ENCODE measurements at places on chromosomes 13 and 19.
A peak's percentile ranks its signal among the peaks of the same experiment; 100 is the strongest.

GRCh38 chr19:18780631-18781030 lies 10.5 kb downstream of the COMP start:
- DNase-seq, result no peak

DNA sequence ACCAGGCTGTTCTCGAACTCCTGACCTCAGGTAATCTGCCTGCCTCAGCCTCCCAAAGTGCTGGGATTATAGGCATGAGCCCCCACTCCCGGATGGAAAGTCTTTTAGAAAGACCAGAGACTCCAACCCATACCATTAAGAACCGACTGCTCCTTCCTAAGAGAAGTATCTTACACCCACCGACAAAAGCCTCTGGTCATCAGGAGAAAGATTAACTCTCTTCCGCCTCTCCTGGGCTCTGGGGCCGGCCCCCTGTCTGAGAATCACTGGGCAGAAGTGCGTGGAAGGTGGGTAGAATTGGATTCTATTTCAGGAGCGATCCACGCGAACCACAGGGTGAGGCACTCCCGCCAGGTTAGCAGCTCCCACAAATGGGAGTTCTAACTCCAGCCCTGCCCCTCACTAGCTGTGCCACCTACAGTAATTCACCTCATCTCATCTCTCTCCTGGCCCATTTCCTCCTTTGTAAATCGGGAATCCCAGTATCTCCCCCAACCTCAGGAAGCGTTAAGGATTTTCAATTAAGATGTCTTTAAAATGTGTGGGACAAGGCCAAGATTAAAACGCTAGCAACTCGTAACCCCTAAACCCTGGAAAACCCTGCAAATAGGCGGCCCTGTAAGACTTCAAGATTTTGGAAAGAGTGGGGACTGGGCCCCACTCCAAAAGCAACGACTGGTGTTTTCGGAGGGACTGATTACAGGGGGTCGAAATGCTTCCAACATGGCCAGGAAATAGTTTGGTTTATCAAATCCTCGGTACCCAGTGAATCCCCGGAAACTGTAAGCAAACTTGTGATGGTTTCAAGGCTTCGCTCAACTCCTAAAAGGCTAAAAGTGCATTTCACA lies 1.3 kb downstream of the HNRNPL start:
- DNase-seq, result no peak

DNA sequence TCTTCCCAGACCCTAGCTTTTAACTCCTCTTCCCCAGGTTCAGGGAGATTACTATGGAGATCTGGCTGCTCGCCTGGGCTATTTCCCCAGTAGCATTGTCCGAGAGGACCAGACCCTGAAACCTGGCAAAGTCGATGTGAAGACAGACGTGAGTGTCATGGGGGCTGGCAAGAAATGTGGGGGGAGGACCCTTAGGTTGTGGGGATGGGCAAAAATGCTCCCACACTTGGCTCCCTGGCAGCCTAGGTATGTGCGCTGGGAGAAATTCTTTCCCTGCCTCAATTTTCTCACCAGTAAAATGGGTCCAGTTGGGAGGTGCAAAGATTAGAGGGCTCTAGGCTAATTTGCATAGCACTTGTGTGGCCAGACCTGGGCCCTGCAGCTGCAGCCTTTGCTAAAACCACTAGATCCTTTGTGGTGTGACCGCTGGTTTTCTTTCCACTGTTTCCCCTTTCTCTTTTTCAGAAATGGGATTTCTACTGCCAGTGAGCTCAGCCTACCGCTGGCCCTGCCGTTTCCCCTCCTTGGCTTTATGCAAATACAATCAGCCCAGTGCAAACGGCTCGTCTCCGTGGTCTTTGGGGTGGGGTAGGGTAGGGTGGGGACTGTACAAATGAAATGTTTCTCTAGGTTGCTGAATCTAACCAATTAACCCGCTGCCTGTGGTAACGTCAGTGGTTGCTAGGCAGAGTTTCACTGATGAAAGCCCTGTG lies 959 bp upstream of the RAB4B start:
- DNase-seq, result peak; percentile 88

DNA sequence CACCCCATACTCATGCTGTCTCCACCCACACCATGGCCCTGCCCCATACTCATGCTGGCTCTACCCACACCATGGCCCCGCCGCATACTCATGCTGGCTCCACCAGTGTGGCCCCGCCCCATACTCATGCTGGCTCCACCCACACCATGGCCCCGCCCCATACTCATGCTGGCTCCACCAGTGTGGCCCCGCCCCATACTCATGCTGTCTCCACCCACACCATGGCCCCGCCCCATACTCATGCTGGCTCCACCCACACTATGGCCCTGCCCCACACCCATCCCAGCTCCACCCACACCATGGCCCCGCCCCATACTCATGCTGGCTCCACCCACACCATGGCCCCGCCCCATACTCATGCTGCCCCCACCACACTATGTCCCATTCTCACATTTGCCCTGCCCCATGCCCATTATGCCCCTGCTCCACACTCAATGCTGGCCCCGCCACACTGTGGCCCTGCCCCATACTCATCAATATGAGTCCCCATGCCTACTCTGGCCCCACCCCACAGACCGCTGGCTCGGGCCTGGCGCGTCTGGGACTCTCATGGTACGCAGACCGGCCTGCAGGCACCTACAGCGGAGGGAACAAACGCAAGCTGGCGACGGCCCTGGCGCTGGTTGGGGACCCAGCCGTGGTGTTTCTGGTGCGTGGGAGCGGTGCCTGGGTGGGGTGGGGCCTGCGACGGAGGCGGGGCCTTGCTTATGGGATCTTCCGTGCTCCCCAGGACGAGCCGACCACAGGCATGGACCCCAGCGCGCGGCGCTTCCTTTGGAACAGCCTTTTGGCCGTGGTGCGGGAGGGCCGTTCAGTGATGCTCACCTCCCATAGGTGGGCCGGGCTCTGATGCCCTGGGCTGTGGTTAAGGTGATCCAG lies 3.7 kb upstream of the ARHGAP45 start:
- peak; percentile 20 for DNase-seq

- DNase-seq, result no peak
These were observed 6.9 kb upstream of the AP1M2 start for GRCh38 chr19:10593820-10594637.

- no peak for DNase-seq
These were observed 463.7 kb upstream of the SGCG start for GRCh38 chr13:22717036-22717435.

GRCh38 chr19:33406521-33407139 lies 33.1 kb downstream of the CEBPG start:
- peak; percentile 56 for DNase-seq

GRCh38 chr13:95745289-95745688 lies 68.3 kb downstream of the DNAJC3 start:
- DNase-seq, result no peak

GRCh38 chr13:28492569-28493367 lies 2.2 kb downstream of the FLT1 start:
- no peak for DNase-seq

- DNase-seq, result no peak
These were observed 643.4 kb downstream of the OLFM4 start for GRCh38 chr13:53672005-53672404.

DNA sequence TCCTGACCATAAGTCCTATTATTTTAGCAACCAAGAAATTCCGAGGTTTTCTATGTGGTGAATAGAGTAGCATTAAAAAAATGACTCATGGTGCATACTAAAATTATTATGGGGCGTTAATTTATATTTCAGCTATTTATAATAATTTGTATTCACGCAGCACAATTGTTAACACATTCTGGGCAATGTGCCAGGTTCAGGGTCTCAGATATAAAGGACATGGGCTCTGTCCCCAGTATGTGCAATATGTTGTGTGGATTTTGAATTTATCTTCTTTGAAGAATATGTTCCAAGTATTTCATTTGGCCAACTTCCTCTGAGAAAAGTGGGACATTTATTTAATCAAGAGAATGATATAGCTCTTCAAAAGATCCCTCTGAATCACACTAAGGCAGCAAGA lies 1434.7 kb upstream of the PRR20A start:
- no peak for DNase-seq

DNA sequence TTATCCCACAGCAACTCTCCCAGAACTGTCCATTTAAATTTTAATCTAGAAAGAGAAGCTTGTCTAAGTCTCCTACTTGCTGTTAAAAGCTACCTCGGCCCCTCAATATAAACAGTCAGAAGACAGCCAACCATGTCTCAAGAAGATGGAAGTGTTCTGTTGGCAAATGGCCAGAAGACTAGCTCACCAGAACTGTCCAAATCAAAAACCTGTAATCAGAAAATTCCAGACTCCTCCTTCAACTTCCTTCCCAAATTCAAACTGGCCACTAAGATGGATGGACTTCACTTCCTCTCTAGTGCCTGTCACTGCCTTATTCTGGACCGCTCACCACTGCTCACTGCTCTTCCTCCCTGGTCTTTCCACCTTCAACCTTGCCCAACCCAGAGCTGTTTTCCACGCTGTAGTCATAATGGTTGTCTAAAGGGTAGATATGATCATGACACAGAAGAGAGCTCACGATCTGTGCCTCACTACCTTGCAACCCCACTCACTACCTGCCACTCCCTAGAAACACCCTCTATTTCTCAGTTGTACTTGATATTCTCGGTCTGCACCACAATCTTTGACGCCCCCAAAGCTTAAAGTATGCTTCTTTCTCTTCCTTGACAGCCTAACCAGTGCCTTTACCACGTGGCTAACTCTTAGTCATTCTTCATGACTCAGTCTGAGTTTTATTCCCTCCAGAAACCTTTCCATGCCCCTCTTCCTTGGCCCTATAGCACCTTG lies 9.2 kb downstream of the FGF14 start:
- no peak for DNase-seq
